ENCODE measurements at places on chromosomes 12 and 14. TPM values are rescaled to one million over a fixed set of nuclear protein-coding genes. Genes with fewer than 3 reads are reported as not detected.

The GPR84 gene
- 0.15 TPM for polyA plus RNA-seq

DNA sequence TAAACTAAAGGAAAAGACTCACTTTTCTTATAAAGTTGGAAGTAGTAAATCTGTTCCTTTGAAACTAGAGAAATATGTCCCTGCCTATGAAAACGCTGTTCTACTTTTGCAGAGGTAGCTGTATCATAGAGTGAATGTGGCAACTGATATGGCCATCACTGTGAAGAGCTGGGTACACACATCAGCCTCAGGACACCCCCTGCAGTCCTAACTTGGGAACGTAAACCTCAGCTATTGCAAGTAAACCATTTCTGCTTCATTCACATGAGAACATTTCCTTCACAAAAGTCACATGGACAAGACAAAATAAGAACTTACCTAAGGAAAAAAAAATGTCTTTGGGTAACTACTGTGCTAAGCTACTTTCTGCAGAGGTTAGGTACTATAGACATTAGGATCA is 233.3 kb upstream of the PPFIA2 start:
- no peak for DNase-seq

- no peak for DNase-seq
These were observed 63.8 kb downstream of the PRKCH start for GRCh38 chr14:61385002-61385685.

GRCh38 chr12:114311974-114312373 is 94.0 kb downstream of the TBX5 start:
- peak; percentile 66 for DNase-seq

- no peak for DNase-seq
These were observed 81.6 kb downstream of the PRMT8 start for GRCh38 chr12:3572560-3572959.

The TUBA1A gene
- 603 TPM for polyA plus RNA-seq

- peak; percentile 62 for DNase-seq
These were observed 362.1 kb upstream of the STXBP6 start for GRCh38 chr14:25411781-25412757.

The SCAF11 gene
- polyA plus RNA-seq, result 69.0 TPM
